ENCODE measurements at places on chromosomes 6 and 20.

DNA sequence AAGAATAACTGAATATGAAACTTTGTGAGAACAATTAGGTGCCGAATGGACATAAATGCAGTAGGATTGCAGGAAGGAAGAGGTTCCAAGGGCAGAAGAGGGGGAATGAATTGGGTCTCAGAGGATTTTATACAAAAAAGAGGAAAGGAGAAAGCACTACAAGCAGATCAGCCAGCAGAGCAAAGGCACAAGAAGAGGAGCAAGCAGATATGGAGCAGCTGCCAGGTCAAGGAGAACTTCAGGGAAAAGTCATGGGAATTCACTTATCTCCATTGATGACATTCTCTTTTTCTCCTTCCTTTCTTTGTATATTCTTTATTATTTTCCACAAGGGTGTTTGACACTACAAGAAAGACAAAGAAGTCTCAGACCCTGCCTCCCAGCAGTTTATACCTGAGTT lies 9.6 kb downstream of the DSE start:
- no peak for DNase-seq

DNA sequence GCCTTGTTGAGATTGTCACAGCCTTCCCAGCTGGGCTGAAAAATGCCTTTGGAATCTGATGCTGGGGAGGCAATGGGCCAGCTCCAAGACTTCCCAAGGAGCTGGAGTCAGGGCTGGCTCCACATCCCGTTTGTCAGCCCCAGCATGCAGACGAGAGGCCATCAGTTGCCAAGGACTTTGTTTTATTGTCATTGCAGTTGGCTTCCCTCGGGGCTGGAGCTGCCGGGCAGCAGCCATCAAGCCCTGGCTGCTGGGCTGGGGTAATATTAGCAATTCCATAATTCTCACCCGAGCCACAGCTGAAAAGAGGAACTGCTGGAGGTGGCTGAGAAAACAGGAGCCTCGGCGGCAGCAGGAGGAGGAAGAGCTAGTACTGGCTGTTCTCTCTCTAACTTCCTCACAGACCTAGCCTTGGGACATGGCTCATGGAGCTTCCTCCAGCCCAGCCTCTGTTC lies 182.5 kb downstream of the CDC5L start:
- DNase-seq, result no peak

GRCh38 chr20:2133318-2134183 lies 31.9 kb downstream of the STK35 start:
- no peak for DNase-seq

GRCh38 chr6:6737671-6738070 lies 149.2 kb downstream of the LY86 start:
- DNase-seq, result no peak

- DNase-seq, result no peak
Measured at GRCh38 chr6:100202417-100203194, 208.6 kb upstream of the MCHR2 start.

DNA sequence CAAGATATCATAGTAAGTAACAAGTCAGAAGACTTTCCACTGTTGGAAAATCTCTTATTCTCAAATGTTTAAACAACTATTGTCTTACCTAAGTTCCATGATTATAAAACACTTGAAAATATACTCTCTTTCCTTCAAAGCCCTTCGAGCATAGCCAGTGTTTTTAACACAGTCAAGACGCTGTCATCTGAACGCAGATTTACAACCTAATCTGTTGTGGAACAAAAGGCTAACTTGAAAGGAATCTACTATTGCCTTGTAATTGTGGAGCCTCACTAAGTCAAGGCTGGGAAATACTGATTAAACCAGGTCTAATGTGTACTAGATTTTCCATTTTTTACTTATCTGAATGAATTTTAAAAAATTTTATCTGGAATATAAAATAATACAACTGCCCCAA lies 205.8 kb downstream of the TRDN start:
- no peak for DNase-seq
